Activated naive CD8-positive, alpha-beta T cell treated with anti-CD3 and anti-CD28 coated beads, Interleukin-2, amount 10 ng/mL, durations not matched to agents 7 days and 5 days (primary cell): ENCODE measurements at places on chromosomes 11 and 22. TPM values are rescaled to one million over a fixed set of nuclear protein-coding genes. Genes with fewer than 3 reads are reported as not detected.

The APLP2 gene
- total RNA-seq = 26.1 TPM

The MCAT gene
- 8.1 TPM for total RNA-seq

The FREY1 gene
- 3.9 TPM for total RNA-seq

The HYOU1 gene
- total RNA-seq = 76.5 TPM

The PACS1 gene
- total RNA-seq = 162 TPM

- no peak for DNase-seq
- no peaks in the 10 kb centered on the region for H3K27me3 ChIP-seq
- no peak overlapping the region for H3K27ac ChIP-seq
- H3K36me3 ChIP-seq = peaks cover 31% of the 10 kb centered on the region
- peaks cover 8% of the 10 kb centered on the region for H3K4me1 ChIP-seq
Measured at GRCh38 chr11:87097582-87097981, 59.8 kb downstream of the TMEM135 start.

GRCh38 chr11:96235751-96236150 lies 107.2 kb downstream of the MAML2 start:
- peak overlapping the region; percentile 39 for H3K27ac ChIP-seq
- no peaks in the 10 kb centered on the region for H3K27me3 ChIP-seq
- peak overlapping the region; percentile 21 for H3K4me3 ChIP-seq
- peaks cover 21% of the 10 kb centered on the region for H3K4me1 ChIP-seq
- H3K36me3 ChIP-seq = peaks cover 20% of the 10 kb centered on the region

The KCNK4 gene
- not detected for total RNA-seq

DNA sequence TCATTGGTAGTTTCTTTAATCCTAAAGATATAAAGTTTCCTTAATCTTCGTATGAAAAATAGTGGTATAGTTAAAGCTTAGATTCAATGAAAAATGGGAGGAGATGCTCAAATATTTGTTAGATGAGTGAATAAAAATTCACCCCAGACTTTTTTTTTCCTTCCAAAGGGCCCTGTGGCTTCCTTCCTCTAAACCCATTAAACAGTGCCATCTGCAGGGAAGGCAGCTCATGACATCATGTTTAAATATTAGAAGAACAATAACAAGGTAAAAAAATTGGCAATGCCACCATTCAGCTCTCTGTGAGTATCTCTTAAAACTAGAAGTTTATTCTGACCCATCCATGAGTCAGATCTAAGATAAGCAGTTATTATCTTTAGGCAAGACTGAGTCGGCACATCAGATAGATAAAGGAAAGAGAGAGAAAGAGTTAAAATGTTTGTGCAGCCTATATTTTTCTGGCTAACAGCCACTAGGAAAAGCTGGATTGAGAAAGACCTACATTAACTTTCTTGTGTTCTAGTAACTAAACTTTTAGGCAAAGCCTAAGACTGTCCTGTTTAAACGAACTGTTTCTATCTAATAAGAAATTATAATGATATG lies 19.1 kb upstream of the OOSP1 start:
- H3K27me3 ChIP-seq = no peaks in the 10 kb centered on the region
- no peak for DNase-seq
- H3K27ac ChIP-seq = no peak overlapping the region
- peaks cover 2% of the 10 kb centered on the region for H3K36me3 ChIP-seq
- H3K4me1 ChIP-seq = no peaks in the 10 kb centered on the region

DNA sequence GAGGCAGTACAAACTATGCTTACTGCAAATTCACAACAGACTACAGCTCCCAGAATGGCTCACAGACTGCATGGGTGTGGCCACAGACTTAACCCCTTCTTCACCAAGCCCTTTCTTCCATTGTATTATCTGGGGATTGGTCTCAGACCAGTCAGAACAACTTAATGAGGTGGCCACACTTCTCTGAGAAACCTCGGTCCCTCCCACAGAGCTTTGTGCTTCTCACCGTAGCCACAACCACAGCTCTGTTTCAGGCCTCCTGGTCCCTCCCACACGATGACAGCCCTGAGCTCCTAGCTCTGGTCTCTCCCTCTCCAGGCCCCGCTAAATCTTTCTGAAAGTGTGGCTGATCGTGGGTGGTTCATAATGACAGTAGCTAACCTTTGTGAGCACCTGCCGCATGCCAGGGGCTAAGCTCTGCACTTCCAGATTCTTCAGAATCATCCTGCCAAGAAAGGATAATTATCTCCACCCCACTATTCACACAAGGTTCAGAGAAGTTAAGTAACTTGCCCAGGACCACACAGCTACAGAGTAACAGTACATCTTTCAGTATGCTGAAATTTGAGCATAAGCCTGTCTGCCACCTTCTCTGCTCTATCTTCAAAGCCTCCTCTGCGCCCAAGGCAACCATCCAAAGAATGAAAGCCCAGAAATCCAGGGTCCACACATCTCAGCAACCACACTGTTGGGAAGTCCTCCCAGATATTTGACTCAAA lies 5.4 kb downstream of the PDE2A start:
- no peak overlapping the region for H3K27ac ChIP-seq
- H3K27me3 ChIP-seq = peaks cover 40% of the 10 kb centered on the region
- peaks cover 9% of the 10 kb centered on the region for H3K4me1 ChIP-seq
- no peaks in the 10 kb centered on the region for H3K36me3 ChIP-seq
- H3K4me3 ChIP-seq = peak overlapping the region; percentile 6

DNA sequence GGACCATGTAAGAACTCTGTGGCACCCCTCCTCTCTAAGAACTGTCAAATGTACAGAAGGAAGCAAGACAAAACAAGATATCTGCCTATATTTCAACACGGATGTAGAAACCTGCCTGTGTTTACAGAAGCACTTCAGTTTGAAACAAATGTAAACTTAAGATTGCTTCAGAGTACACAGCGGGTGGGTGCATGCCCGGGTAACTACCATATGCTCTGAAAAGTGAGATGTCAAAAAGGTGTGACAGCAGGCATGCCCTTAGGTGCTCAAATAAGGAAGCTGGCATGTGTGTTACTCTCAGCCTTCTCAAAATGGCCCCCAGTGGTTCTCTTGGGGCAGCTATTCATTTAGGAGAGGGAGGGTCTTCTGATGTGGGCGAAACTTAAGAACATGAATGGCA lies 5.2 kb downstream of the ACP2 start:
- no peak for DNase-seq
- peaks cover 24% of the 10 kb centered on the region for H3K36me3 ChIP-seq
- peaks cover 15% of the 10 kb centered on the region for H3K4me1 ChIP-seq
- no peaks in the 10 kb centered on the region for H3K27me3 ChIP-seq

DNA sequence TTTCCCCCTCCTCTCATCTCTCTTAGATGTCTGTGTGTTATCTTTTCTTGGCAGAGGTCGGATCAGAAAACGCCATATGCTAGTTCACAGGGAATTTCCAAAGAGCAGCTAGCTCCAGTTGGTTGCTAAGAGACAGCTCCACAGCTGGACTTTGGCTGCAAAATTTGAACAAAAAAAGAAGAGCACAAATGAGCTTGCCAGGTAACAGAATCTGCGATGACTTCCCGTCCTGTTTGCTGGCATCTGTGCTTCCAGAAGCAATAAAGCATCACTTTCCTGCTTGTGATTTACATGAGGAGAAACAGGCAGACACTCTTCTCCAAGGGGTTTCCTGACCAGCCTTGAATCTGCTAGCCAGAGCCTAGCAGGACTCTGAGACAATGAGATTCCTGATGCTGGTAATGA lies 596.0 kb upstream of the B3GAT1 start:
- no peaks in the 10 kb centered on the region for H3K4me1 ChIP-seq
- H3K4me3 ChIP-seq = no peak overlapping the region
- H3K27me3 ChIP-seq = no peaks in the 10 kb centered on the region
- no peak for DNase-seq
- no peak overlapping the region for H3K27ac ChIP-seq

DNA sequence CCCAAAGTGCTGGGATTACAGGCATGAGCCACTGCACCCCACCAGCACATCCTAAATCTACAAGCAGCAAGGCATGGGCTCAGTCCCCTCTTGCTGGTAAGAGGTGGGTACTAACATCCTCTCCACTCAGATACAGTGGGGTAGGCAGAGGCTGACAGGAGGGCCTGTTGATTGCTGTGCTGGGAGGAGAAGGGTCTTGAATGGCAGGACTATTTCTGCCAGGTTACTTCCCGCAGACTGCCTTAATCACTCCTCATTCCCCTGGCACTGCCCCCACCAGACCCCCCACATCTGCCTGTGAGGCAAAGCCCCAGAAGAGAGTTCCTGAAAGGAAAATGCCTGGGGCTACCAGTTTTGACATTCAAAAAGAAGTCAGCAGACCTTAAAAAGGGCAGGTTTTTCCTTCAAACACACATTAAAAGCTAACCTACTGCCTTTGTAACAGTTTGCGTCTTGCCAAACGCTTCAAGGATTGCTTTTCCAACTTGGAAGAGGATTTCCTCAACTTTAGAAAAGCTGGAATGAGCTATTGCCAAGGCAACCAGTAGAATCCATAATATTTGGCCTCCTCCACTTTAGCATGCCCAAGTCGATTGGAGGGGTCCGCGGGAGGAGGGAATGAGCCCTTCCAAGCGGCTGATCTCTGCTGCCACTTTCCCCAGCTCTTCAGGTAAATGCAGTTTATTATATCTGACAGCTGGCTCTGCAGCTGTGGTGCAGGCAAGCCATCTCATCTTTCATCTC lies 62.0 kb downstream of the FDX1 start:
- no peaks in the 10 kb centered on the region for H3K4me1 ChIP-seq
- DNase-seq = no peak
- H3K4me3 ChIP-seq = no peak overlapping the region
- H3K27ac ChIP-seq = no peak overlapping the region
- H3K36me3 ChIP-seq = no peaks in the 10 kb centered on the region
- peaks cover 6% of the 10 kb centered on the region for H3K27me3 ChIP-seq

- H3K36me3 ChIP-seq = no peaks in the 10 kb centered on the region
- H3K4me1 ChIP-seq = no peaks in the 10 kb centered on the region
- DNase-seq = no peak
- no peak overlapping the region for H3K27ac ChIP-seq
- H3K27me3 ChIP-seq = peaks cover 19% of the 10 kb centered on the region
- H3K4me3 ChIP-seq = no peak overlapping the region
Measured at GRCh38 chr11:6297831-6298230, 22.5 kb downstream of the CAVIN3 start.

The OR8J1 gene
- total RNA-seq = not detected

The GP1BB gene
- total RNA-seq = not detected

DNA sequence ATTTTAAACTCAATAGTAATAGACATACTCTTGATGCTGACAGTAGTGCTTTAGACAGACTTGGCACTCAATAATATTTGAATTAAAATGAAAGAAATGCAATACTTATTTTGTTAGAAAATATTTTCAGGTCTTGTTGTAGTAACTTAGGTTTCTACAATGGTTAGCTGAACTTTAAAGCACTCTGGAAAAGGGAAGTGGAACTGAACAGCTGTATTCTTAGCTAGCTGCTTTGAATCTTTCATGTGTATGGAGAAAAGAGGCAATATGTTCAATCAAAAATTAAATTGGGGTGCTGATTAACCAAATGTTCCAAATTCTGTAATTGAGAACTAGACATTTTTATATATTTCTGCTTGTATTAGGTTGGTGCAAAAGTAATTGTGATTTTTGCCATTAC lies 517.9 kb upstream of the RAG2 start:
- no peaks in the 10 kb centered on the region for H3K27me3 ChIP-seq
- H3K4me3 ChIP-seq = no peak overlapping the region
- no peak for DNase-seq

DNA sequence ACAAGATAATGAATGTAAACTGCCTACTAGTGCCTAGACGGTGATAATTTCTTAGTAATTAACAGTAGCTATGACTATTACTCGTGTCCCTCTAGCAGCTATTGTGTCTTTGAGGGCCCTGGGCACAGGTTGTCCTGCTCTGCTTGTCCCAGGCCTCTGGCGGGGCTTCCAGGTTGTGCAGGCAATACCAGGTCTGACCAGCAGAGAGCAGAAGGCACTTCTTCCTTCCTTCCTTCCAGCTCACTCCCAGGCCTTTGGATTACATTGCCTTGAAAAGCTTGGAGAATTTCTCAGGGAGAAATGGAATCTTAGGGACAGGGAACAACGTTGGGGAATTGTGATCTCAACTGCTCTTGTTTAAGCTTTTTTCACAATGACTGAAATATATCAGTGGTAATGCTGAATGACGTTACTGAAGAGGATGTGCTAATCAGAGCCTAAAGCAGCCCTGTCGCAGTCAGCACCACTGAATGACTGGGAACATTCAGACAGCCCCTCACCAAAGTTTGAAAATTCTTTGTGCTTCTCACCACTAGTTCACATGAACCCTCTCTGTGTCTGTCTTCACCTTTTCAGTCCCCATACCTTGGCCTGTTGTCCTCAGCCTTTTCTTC lies 8.4 kb upstream of the CCKBR start:
- no peak overlapping the region for H3K4me3 ChIP-seq
- no peaks in the 10 kb centered on the region for H3K4me1 ChIP-seq
- H3K27me3 ChIP-seq = peaks cover 9% of the 10 kb centered on the region
- no peak overlapping the region for H3K27ac ChIP-seq

The TEAD1 gene
- not detected for total RNA-seq

- DNase-seq = peak; percentile 92
- H3K4me1 ChIP-seq = peaks cover 54% of the 10 kb centered on the region
- H3K36me3 ChIP-seq = peaks cover 7% of the 10 kb centered on the region
- H3K4me3 ChIP-seq = peak within 1 kb of the TSS; percentile 93
Measured at GRCh38 chr11:95089620-95090542, at the start of gene ENDOD1. ENDOD1 (plus strand) TSS chr11:95089846; CDS start chr11:95089928, 82 bp downstream.

DNA sequence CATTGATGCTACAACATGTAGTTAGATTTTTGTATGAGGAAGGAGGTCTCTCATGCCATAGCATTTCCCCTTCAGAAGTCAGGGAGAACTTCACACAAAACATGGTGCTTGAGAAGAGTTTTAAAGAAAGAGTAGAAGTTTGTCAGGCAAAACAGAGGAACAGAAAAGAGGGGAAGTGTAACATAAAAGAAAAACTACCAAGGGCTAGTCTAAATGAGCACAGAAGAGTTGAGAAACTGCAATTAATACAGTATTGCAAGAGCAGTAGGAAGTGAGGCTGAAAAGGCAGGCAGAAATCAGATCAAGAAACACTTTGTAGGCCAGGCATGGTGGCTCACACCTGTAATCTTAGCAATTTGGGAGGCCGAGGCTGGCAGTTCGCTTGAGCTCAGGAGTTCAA lies 61.0 kb downstream of the FAM168A start:
- no peak overlapping the region for H3K4me3 ChIP-seq

The ANGPTL5 gene
- total RNA-seq = not detected

DNA sequence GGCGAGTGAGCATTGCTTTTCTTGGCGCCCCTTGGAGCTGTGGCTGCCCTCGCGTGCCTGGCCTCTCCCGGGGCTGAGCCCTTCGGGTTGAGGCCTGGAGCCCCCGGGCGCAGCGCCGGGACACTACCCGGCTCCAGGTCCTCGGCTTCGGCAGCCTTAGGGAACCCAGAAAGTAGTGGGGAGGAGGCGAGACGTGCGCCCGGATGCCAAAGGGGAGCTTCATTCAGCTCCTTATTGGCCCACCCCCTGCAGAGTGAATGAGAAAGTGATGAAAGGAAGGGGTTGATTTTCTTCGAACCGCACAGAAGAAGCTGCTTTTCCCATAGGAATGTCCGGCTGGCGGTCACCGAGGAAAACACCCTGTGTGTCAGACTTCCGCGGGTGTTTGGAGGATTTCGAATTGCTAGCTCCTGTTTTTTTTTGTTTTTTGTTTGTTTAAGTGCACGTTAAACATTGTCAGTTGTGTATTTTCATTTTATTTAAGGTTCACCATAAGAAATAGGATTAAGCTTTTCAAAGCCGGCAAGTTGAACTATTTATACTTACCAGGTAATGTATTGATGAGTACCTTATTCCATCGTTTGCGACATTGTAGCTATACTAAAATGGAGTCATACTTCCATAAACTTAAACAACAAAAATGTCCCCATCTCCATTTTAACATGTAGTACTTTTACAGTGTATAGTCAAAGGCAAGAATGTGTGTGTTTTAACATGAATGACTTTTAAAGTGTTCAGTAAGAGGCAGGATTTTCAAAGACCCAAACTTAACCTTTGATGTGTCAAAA lies 841 bp upstream of the EIF4G2 start:
- H3K27me3 ChIP-seq = peaks cover 3% of the 10 kb centered on the region
- peaks cover 34% of the 10 kb centered on the region for H3K36me3 ChIP-seq
- peak overlapping the region; percentile 96 for H3K4me3 ChIP-seq
- DNase-seq = peak; percentile 74

The PKNOX2 gene
- total RNA-seq = not detected
